Amygdala (tissue), 56 donors: ENCODE measurements at places on chromosomes 4 and X.

- DNase-seq, result no peak
Observed at GRCh38 chr4:26192899-26193869, 127.6 kb upstream of the RBPJ start.

GRCh38 chr4:98664959-98665358, 6.5 kb upstream of the TSPAN5 start:
- DNase-seq, result no peak

- DNase-seq, result no peak
Observed at GRCh38 chr4:25060963-25061340, 30.2 kb upstream of the LGI2 start.

DNA sequence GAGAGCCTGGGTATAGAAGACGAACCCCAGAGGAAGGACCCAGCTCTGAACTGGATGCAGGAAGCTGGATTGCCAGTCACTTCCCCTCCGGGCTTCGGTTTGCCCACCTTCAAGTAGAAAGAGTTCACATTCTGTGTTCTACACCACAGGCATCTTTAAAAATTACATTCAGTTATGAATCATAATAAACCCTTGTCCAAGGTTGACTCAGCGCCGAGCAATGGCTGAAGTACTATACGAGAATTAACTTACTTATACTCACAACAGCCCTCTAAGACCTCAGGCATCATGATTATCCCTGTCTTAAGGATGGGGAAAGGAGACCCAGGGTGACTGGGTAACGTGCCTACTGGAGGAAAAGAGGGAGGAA, 72.5 kb downstream of the EVC2 start:
- no peak for DNase-seq

DNA sequence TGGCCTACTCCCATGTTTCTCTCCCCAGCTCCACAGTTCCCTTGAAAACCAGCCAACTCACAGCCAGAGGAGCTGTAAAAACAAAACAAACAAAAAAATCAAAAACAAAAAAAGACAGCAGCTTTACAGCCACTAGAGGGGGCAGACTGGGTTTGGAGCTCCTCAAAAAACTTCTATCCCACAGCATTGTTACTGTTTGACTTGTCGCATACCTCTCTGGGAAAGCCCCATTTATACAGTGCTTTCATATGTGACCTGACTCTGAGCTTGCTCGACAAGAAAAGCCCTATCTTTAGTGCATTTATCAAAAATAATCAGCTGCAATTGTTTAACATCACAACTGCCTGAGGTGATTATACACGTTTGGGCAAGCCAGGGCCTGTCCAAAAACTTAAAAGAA, 21.6 kb downstream of the TSPAN6 start:
- DNase-seq, result no peak

DNA sequence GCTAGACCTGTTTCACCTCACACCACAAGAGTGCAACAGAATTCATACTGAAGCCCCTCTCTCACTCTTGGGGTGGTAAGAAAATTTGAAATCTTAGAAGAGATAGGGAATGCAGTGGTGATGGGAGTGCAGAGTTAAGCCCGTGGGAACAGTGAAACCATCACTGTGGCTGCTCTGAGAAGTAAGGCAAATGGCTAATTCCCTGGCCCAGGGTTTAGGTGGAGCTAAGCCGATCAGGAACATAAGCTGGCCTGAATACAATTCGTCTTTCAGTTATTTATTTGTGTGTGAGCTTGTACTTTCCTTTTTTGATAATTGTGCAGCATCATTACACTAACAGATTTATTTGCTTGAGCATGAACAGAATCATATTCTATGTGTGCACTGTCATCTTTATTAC, 1070.6 kb downstream of the STPG2 start:
- DNase-seq, result no peak

- DNase-seq, result no peak
Observed at GRCh38 chrX:790041-790506, 159.5 kb downstream of the SHOX start.

GRCh38 chrX:38878641-38879340, 77.5 kb downstream of the MID1IP1 start:
- no peak for DNase-seq

DNA sequence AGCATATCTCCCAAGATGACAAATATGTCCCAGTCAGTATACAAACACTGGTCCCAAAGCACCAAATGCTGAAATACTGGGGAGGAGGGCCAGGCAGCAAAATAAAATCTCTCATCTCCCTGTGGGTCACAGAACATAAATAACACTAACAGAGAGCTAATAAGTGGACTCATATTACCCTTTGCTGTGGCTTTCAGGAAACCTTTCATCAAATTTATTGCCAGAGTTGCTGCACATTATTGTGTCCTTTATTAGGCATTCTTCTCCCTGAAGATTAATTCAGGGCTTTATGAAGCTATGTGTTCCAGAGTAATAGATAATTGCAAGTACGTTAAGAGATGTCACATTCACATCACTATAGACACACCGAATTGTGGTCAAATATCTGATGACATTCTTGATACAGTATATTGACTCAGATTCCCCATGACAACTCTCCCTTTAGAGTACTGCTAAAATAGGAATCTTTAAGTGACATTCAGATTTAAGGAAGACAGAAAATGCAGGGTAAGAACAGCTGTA, 124.1 kb upstream of the PRR32 start:
- no peak for DNase-seq

GRCh38 chr4:94533405-94534223, 81.9 kb downstream of the PDLIM5 start:
- DNase-seq, result no peak

DNA sequence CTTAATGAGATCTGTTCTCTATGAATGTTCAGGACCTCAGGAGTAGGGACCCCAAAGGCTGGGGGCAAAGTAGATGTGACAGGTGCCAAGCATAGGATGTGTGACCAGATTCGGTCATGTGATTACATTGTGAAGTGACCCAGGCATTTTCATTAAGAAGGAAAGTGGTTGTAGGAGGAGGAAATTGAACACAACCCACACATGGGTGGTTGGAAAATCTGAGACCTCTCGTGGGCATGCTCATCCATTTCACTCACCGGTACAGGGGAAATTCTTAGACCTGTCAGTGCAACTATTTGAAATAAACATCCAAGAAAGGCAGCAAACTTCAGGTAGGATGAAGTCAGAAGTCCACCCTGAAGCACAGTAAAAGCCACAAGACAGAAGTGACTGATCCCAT, 43.5 kb upstream of the CD99 start:
- DNase-seq, result no peak

GRCh38 chr4:8643441-8643840, 50.9 kb downstream of the CPZ start:
- DNase-seq, result no peak

- DNase-seq, result no peak
Observed at GRCh38 chr4:145697332-145697731, 17.4 kb downstream of the C4orf51 start.

DNA sequence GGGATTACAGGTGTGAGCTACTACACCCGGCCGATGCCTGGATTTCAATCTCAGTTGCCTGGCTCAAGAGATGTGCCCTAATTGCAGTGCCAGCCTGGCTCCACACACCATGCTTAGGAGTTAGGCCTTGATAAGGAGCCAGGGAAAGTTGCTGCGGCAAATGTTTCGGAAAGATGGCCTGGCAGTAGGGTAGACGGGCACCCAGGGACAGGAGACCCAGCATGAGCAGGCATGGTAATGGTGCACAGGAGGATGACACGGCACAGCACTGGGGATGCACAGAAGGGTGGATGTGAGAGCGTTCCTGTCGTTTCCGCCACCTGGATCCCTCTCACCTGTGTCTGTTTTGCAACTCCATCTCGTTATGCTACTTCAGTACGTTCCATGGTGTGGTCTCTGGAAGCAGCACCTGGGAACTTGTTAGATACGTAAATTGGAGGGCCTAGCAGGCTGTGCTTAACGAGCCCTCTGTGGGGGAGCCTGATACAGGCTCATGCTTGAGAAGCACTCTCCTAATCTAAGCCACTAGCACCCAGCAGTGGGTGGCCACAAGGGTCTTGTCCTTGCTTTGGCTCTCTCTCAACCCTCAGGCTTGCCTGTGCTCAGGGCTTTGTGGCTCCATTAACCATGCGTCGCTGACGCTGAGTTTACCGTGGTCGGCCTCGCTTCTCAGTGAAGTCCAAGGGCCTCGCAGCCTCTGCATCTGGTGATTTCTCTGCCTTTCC, 20.3 kb downstream of the RNF4 start:
- no peak for DNase-seq

- no peak for DNase-seq
Observed at GRCh38 chrX:123336666-123337065, 152.6 kb downstream of the GRIA3 start.

DNA sequence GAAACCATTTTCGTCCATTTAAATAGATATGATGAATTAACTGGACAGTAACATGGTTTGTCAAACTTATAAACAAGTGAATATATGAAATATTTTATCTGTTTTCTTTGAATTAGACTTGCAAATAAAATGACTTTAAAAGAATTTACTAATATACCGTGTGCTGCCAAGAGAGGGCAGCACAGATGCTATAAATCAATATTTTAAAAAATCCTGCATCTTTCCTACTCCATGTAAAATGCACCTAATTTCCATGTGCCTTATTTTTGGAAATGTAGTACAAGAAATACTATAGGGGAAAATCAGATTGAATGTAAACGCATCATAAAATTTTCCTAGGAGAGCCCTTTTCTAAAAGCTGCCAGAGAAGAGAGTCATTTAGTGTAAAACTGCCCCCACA, 62.2 kb downstream of the PRKX start:
- no peak for DNase-seq

GRCh38 chrX:129316461-129316860, 206.8 kb downstream of the SMARCA1 start:
- no peak for DNase-seq

GRCh38 chrX:71997320-71997719, 86.7 kb downstream of the NHSL2 start:
- no peak for DNase-seq

GRCh38 chr4:16864199-16864598, 34.2 kb downstream of the LDB2 start:
- no peak for DNase-seq

DNA sequence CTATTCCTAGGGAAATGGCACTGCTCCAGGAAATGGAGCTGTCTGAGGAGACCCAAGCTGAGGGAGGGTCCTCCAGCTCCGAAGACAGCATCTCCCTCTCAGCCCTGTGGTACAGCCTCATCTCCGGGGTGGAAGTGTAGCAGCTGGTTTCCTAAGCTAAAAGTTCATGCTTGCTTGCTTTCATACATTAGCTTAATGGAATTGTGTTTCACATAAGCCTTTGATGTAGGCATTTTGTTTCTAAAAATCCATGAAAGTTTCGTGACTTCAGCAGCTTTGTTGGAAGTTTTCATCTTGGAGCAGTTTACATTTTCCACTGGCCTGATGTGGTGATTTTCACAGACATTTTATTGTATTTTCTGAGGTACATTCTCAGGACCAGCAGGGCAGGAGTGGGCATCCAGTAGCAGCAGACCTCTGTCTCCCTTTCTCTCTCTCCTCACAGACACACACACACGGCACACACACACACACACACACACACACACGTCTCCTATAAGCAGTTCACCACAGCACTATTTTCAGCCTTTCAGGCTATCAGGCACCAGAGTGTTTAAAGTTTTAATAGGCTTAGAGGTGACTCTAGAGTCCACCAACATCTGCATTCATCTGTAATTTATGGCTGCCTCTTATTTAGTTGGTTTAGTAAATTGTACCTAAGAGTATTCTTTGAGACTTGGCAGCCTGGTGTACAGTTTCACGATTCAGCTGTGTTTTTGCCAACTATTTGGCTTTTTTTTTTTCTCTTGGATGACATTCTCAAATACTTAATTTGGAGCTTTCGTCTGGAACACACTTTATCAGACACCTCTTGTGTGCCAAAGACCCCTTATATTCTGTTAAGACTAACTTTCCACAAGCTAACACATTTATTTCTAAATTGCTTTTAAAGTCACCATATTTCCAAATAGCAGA, 225.8 kb upstream of the SFRP2 start:
- DNase-seq, result no peak

DNA sequence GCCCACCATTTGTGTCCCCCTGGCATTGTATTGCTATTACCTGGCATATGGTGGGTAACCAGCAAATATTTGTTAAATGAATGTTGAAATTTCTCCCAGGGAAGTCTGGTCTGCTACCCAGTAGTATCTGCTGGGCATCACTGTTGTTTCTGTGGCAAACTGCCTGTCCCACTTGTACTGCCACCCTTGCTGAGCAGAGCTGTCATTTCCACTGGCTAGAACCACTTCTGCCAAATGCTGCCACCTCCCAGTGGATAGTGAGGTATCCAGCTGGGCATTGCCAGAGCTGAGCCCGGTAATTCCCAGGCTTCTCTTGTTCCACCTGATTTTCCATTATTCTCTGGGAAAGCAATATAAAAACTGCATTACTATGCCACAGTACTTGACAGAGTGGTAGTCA, 186.7 kb upstream of the NOCT start:
- no peak for DNase-seq

- DNase-seq, result no peak
Observed at GRCh38 chr4:107261241-107261874, 225.2 kb upstream of the DKK2 start.

DNA sequence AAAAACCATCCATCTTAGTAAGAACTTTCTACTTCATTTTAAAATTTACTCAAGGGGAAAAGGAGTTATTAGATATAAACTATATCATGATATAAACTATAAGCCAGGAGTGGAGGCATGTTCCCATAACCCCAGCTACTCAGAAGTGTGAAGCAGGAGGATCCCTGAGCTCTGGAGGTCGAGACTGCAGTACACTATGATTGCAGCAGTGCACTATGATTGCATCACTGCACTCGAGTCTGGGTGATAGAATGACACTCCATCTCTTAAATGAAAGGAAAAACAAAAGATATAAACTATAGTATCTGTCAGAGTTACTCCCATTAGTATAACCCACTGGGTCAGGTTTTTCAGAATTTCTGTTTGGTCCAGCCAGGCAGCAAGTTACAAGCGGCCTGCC, 47.6 kb downstream of the RPS3A start:
- no peak for DNase-seq

DNA sequence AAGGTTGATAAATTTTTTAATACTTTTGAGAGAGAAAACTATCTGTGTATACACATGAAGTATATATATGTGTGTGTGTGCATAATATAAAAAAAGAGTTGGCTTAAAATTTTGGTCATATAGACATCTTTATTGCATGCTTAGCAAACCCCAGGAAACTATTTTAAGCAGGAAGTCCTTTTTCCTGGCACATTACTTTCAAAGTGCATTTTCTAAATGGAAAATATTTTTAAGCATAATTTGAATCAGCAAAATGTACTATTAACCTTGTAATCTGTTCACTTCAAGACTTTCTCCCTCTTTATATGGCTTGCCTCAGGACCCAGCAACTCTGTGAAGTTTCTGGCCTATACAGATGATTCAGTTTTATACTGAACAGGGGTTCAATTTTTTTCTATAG, 106.3 kb downstream of the CDS1 start:
- DNase-seq, result no peak

GRCh38 chrX:85037114-85037513, 33.4 kb downstream of the APOOL start:
- DNase-seq, result no peak

DNA sequence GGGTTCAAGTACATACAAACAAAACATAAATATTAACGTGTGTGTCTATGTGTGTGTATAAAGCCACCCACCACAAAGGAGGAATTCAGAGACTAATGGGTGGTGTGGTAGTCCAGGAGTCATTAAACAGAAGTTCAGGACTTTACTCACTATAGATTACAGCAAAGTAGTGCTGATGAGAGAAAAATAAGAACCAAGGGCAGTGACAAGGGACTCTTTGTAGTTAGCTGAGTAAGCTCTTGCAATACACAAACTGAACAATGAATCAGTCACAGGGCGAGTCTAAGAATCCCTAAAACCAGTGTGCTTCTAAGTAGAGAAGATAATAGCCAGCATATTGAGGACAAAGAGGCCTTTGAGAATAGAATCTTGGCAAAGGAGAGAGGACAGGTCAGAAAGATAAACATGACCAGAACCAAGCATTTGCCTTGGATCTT, 232.4 kb downstream of the PPP3CA start:
- DNase-seq, result no peak
